ENCODE measurements at places on chromosomes 3 and 15. TPM values are rescaled to one million over a fixed set of nuclear protein-coding genes. Genes with fewer than 3 reads are reported as not detected.

DNA sequence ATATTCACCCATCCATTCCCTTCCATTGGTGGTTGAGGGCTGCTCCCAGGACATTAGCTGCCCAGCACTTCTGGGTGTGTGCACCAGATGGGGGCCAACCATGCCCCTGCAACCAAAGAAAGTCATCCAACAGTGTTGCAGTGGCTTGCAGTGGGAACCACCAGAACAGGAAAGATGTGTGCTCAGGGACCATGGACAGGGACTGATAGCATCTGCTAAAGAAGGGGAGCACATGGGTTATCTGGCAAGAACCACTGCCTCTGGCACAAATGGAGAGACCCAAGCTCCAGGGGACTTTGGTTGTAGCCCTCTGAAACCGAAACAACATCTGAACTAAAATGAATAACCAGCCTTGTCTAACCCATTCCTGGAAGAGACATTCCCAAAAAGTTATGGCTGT is 8.1 kb downstream of the DCLK3 start:
- no peak for DNase-seq

- no peak for DNase-seq
Measured at GRCh38 chr3:46974421-46975171, 1.9 kb downstream of the CCDC12 start.

GRCh38 chr3:5798809-5799208 is 611.3 kb downstream of the EDEM1 start:
- DNase-seq = no peak

Gene TMEM108
- 0.29 TPM for total RNA-seq
